ENCODE measurements at places on chromosomes 1 and 21. TPM values are rescaled to one million over a fixed set of nuclear protein-coding genes. Genes with fewer than 3 reads are reported as not detected.

COL9A2 gene
- polyA plus RNA-seq, result 0.83 TPM

PLEKHN1 gene
- 0.19 TPM for polyA plus RNA-seq

DYNLT4 gene
- polyA plus RNA-seq, result 0.24 TPM

DNASE2B gene
- polyA plus RNA-seq, result not detected

IGSF21 gene
- polyA plus RNA-seq, result not detected

CFHR1 gene
- polyA plus RNA-seq, result not detected

RRAGC gene
- polyA plus RNA-seq, result 5.6 TPM

ANKRD34A gene
- polyA plus RNA-seq, result 0.25 TPM

SELL gene
- polyA plus RNA-seq, result 1,427 TPM

E2F2 gene
- polyA plus RNA-seq, result not detected

LRRC47 gene
- 34.6 TPM for polyA plus RNA-seq

CD55 gene
- polyA plus RNA-seq, result 156 TPM

MPC2 gene
- polyA plus RNA-seq, result 77.5 TPM

TLR5 gene
- polyA plus RNA-seq, result 1.2 TPM

GRIK3 gene
- polyA plus RNA-seq, result not detected

NBPF10 gene
- polyA plus RNA-seq, result 0.10 TPM

SPATA1 gene
- not detected for polyA plus RNA-seq

TMPRSS15 gene
- polyA plus RNA-seq, result not detected
